ENCODE measurements at places on chromosomes 2 and 18.

DNA sequence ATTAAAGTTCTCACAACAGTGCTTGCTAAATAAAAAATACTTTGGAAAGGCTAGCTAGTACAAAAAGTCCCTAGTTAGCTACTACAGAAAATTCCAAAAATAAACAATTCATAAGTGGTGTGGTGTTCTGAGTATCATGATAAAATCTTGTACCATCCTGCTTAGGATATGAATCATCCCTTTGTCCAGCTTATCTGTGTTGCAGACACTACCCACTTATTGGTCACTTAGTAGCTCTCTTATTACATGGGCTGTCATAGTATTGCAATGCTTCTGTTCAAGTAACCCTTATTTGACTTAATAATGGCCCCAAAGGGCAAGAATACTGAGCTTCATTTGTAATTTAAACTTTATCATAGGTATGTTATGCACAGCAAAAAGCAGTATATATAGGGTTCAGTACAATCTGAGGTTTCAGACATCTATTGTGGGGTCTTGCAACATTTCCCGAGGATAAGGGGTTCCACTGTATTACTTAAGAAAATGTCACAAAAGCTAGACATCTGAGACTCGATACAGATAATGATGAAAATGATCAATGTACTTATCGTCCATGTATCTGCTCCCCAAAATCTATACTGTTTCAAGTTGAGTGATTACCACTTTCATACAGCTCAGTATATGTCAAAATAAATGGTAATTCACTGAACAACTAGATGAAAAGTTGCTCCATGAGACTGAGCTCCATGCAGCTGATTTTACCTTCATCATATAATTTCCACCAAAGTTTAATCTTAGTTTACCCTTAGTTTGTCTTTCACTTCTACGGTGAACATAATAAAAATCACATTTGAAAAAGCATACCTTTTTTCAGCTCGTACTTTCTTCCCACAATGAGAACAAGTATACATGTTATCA is 93.8 kb downstream of the C2orf74 start:
- DNase-seq, result no peak

DNA sequence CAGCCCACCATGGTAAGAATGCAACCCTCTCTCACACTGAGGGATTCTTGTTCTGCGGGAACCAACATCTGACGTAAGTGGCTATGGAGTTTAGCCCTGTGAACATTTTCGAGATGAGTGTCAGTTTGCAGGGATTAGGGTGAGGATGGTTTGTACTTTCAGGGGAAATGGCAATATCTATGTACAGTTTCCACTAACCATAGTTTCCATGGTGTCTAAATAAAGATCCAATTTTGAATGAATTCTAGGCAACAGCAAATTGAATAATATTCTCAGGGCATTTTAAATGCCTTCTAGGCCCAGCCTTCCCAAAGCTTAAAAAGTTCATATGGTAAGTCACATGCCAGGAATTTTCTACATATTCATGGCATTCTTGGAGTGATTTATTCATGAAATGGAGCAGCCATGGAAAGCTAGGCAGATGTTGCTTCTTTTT is 105.4 kb upstream of the MMADHC start:
- DNase-seq, result no peak

GRCh38 chr2:20183373-20183772 is 41.6 kb downstream of the SDC1 start:
- DNase-seq, result no peak

DNA sequence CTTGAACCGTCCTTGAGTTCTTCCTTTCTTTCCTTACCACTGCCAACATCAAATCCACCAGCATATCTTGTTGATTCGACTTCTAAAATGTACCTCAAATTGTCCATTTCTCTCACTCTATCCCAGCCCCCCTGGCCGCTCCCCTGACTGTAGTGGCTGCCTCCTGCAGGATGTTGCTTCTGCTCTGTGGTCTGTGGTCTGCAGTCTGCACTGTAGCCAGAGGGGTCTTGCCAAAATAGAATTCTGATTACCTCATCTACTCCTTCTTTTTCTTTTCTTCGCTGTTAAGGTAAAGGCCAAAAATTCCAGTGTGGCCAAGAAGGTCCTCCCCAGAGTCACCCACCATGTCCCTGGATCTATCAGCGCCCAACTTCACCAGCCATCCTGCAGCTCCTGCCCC is 79.5 kb upstream of the ALPP start:
- DNase-seq, result no peak

- no peak for DNase-seq
Measured at GRCh38 chr2:236720974-236721540, 151.4 kb downstream of the ACKR3 start.

DNA sequence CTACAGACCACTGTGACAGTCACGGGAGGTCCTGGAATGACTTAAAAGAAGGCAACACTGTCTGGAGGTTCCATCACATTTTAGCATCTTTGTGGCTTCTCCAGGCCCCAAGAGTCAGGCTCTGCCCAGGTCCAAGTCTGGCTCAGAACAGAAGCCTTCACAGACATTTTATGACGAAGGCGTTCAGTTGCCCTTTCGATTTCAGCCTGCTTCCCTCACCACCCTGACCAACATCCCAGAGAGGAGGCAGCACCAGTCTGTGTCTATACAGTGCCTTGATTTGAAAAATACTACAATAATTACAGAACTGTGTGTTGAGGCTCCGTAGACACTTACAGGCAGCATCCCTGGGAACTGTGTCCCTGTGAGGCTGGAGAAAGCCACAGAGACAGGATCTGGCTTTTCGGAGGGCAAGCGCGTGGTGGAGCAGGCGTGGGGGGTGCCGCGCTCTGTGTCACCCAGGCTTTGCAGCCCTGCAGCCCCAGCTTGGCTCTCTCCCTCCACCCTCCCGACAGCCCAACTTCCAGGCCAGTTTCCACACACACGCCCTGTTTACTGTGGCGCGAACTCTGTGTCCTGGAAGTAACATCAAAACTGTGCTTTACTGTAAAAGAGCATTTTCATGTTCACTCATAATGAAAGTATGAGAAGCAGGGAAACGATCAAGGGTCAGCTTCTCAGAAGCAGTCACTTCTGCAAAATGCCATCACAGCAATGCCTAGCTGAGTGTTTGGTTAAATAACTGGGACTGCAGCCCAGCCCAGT is 153.5 kb upstream of the ALKAL2 start:
- no peak for DNase-seq

GRCh38 chr18:57416542-57416941 is 18.6 kb upstream of the ONECUT2 start:
- DNase-seq, result no peak

GRCh38 chr2:134943540-134943939 is 24.9 kb downstream of the CCNT2 start:
- no peak for DNase-seq

- DNase-seq, result no peak
Measured at GRCh38 chr2:63594660-63595059, 5.9 kb downstream of the MDH1 start.

GRCh38 chr2:216445501-216445900 is 33.2 kb downstream of the SMARCAL1 start:
- DNase-seq, result no peak

GRCh38 chr2:20568501-20569463 is 82.1 kb downstream of the HS1BP3 start:
- DNase-seq, result no peak

- DNase-seq, result no peak
Measured at GRCh38 chr2:9771481-9772017, 71.7 kb upstream of the TAF1B start.
